ENCODE measurements at places on chromosomes 6 and 20.

- no peak for DNase-seq
These were observed 39.6 kb upstream of the CD93 start for GRCh38 chr20:23125625-23126191.

DNA sequence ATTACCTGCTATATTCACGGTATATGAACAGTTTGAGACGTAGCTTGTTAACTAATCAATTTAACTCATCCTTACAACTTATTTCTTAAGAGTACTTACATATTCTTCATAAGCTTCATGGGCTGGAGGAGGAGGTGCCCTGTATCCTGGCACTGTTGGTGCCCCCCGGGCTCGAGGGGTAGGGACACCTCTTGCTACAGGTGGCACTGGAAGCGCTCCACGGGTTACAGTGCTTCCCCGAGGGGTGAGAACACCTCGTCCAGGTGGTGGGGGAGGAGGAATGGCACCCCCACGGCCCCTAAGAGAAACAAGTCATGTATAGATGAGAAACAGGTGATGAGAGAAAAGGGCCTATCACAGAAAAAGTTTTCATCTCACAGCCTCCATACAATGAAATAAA lies 391.5 kb downstream of the KHDRBS2 start:
- no peak for DNase-seq

DNA sequence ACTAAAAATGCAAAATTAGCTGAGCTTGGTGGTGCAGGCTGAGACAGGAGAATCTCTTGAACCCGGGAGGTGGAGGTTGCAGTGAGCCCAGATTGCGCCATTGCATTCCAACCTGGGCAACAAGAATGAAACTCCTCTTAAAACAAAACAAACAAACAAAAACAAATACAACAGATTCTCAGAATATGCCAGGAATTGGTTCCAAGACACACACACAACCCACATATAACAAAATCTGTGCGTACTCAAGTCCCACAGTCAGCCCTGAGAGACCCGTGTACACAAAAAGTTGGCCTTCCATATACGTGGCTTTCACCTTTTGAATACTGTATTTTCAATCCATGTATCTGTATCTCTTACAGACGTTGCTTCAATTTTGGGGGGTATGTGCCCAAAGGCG lies 98.9 kb upstream of the MARCKS start:
- no peak for DNase-seq

- no peak for DNase-seq
These were observed 21.0 kb upstream of the PRELID3B start for GRCh38 chr20:59063358-59064213.

- no peak for DNase-seq
These were observed 7.7 kb downstream of the PSMB1 start for GRCh38 chr6:170545405-170545804.

- no peak for DNase-seq
These were observed 10.4 kb downstream of the TRAPPC3L start for GRCh38 chr6:116535109-116535508.

GRCh38 chr20:20503777-20504530 lies 136.1 kb downstream of the INSM1 start:
- no peak for DNase-seq

DNA sequence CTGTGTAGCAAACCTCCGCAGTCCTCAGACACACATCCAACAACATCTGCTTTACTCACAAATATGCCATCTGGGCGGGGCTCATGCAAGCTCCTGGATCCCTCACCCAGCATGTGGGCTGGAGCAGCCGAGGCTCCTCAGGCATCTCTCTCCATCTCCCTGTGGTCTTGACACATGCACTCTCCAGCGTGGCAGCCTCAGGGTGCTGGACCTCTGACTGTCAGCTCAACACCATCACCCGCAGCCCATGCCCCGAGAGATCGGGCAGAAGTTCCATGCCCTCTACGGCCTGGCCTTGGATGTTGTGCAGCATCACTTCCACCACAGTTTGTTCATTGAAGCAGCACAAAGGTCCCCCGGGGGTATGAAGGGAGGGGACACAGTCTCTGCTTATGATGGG lies 32.6 kb upstream of the CD93 start:
- no peak for DNase-seq

- DNase-seq = no peak
These were observed 226.1 kb upstream of the CEP162 start for GRCh38 chr6:84453499-84453898.

DNA sequence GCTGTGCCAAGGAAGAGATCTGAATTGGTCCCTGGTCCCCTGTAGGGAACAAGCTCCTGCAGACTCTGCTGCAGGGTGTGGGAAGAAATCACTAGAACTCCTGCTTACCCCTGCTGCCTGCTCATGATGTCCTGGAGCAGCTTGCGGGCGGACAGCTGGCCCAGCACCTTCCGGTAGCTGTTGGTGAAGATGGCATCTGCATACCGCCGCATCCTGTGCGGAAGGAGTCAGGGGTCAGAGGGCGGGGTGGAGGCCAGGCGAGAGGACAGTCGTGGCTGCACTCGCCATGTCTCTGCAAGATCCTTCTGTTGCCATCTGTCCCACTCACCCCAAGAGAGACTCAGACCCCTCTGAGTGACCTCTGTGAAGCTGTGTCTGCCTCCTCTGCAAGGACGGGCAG lies 5.3 kb downstream of the GHRH start:
- no peak for DNase-seq

GRCh38 chr20:52974179-52974594 lies 2.0 kb downstream of the TSHZ2 start:
- DNase-seq = no peak

GRCh38 chr6:24949020-24949569 lies 13.3 kb upstream of the RIPOR2 start:
- DNase-seq = peak; percentile 49

GRCh38 chr20:295804-296203 lies 1.6 kb upstream of the ZCCHC3 start:
- DNase-seq = no peak

DNA sequence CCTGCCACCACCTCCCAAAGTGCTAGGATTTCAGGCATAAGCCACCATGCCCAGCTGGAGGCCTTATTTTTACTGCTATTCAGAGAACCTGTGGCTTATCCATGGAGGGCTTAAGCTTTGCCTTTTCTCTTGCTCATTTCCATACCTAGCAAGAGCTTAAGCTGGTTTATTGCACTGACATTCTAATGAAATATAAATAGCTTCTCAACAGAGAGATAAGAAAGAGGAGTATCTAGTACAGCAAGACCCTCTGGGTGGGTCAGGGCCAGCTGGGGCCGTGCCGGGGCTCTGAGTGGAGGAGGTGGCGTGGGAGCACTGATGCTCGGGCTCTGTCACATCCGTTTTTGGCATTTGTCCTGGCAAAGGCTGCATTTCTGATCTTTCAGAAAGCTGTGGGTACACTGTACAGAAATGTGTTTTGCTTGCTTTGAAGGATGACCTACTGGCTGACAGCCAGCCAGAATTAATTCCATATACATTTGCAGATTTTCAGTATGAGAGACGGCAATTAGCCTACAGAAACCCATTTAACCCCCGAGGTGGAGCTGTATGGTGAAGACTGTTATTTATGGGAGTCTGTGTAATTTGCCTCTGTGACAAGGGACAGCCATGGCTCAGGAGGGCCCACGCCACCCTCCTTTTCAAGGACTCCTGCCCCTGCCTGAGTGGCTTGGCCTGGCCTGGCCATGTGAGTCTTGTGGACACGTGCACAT lies 181.6 kb upstream of the AKAP12 start:
- DNase-seq = no peak

DNA sequence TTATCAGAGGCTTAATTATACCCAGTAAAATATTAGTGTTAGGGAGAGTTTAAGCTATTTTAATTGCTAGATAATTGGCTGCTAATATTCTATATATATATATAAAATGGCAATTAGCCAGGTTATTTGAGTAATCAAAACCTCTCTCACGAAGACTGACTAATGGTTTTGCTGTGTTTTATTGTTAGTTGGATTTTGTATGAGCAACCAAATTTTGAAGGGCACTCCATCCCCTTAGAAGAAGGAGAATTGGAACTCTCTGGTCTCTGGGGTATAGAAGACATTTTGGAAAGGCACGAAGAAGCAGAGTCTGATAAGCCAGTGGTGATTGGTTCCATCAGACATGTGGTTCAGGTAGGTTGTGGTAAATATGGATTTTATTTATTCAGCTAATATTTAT lies 102.2 kb downstream of the RTN4IP1 start:
- no peak for DNase-seq

- DNase-seq = no peak
These were observed 108.8 kb downstream of the TIAM2 start for GRCh38 chr6:155103816-155104366.

- no peak for DNase-seq
These were observed 3.9 kb upstream of the NECAB3 start for GRCh38 chr20:33677991-33678702.

DNA sequence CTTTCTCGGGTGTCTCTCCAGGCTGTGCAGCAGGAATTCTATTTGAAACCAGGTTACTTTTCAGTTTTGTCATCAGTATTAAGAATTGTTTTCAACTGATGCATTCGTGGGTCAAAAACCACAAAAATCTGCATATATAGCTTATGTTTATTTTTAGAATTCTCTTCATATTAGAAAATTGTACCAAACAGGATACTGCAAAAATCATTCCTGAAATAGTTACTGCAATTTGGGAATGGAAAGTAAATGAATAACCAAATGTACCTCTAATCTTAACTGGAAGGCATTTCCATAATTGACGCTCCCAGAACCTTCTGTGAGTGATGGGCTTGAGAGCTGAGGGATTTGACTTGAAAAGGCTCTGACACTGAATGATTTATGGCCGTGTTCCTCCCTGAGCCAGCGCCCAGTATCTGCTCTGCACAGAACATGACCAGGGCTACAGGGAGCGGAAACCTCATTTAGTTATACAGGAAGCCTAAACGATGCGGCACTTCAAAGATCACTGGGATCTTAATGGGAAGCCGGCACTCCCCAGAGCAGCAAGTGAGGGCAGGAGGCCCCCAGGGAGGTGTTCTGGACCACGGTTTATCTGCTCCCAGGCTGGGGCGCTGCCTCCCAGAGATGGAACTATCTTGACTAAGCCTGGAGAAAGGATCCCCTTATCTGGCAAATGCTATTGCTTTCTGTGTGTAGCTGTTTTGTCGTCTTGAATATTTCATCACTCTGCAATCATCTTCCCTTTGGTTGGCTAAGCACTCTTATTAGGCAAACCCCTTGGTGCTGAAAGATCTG lies 446.0 kb downstream of the QKI start:
- DNase-seq = no peak

- DNase-seq = no peak
These were observed 282.9 kb upstream of the RNF217 start for GRCh38 chr6:124679387-124679786.

DNA sequence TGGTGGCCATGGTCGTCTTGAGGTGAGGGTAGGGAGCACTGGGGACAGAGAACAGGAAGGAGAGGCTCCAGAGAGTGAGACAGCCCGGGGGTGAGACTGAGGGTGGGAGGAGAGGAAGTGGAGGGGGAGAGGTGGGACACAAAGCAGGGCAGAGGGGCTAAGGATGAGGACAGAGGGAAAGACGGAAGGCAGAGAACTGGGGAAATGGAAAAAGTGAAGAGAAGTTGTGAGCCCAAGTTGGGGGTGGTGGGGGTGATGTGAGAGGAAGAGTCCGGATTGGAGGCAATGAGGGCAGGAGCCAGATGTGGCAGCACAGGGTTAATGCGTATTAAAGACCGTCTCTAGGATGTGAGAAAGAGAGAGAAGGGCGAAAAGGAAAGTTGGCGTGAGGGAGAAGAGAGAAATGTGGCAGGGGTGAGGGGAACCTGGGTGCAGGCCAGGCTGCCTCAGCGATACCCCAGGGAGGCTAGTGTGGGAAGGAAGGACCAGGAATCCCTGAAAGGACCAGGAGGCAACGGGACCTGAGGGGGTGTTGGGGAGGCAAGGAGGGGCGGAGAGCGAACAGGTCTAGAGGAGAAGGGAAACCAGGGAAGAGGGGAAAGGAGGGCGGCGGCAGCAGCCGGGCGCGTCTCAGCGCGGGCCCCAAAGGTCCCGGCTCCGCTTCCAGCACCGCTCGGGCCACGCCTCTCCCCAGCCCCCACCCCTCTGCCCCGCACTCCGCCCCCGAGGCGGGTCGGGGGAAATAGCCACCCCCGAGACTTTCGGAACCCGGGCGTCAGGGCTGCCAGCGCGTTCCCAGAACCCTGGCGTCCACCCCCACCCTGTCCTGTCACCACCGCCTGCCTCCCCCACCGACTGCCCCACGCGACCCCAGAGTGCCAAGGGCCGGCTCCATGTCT lies at the start of gene PPP1R18:
Gene PPP1R18 (minus strand): TSS at position 637 of the 899 bp plus-strand sequence. CDS start 627 bp downstream, at position 10.
- peak; percentile 85 for DNase-seq

DNA sequence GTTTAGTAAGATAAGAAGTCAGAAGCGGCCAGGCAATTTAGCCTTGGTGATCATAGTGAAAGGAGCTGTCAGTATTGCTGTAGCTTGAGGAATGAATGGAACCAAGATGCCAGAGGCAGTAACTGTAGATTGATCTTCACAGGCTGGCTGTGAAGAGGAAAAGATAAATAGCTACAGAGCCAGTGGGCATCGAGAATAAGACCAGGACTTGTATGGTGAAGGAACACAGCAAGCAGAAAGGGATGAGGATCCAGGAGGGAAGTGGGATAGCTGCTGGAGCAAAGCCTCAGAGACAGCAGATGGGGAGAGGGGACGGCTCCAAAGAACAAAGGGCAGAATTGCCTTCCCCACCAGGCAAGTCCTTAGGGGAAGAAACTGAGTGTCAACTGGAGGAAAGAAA lies 294.4 kb upstream of the PLN start:
- DNase-seq = no peak

GRCh38 chr6:78835817-78836216 lies 31.5 kb upstream of the IRAK1BP1 start:
- no peak for DNase-seq

GRCh38 chr6:166473886-166474571 lies 91.3 kb upstream of the MPC1 start:
- DNase-seq = no peak

DNA sequence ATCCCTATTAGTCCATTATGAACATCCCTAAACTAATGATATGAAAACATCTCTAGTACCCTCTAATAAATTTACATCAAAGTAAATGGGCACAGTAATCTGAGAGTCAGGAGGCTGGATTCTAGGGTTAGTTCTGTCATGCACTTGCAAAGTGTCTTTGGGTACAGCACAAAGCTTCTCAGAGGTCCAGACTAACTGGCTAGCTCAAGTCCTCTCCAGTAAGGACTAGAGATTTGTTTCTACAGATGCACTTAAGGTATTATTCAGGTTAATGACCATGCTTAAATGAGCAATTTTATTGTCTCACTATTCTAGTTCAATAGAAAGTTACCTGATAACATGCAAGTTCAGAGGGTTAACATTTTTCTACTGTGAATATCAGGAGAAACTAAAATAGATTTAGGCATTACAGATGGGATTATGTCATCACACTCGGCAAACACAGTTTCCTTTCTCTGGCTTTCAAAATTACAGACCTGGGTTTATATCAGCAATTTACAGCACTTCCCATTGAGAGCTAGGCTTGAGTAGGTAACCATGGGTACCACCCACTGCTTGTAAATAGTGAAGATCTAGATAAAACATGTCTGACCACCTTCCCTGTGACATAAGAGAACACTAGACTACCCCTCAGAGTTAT lies 402.9 kb upstream of the RUNX2 start:
- DNase-seq = no peak
